T-helper 17 cell (primary cell): ENCODE measurements at places on chromosomes 4 and X.

GRCh38 chr4:146275370-146275769, 61.0 kb downstream of the REELD1 start:
- no peak for DNase-seq

DNA sequence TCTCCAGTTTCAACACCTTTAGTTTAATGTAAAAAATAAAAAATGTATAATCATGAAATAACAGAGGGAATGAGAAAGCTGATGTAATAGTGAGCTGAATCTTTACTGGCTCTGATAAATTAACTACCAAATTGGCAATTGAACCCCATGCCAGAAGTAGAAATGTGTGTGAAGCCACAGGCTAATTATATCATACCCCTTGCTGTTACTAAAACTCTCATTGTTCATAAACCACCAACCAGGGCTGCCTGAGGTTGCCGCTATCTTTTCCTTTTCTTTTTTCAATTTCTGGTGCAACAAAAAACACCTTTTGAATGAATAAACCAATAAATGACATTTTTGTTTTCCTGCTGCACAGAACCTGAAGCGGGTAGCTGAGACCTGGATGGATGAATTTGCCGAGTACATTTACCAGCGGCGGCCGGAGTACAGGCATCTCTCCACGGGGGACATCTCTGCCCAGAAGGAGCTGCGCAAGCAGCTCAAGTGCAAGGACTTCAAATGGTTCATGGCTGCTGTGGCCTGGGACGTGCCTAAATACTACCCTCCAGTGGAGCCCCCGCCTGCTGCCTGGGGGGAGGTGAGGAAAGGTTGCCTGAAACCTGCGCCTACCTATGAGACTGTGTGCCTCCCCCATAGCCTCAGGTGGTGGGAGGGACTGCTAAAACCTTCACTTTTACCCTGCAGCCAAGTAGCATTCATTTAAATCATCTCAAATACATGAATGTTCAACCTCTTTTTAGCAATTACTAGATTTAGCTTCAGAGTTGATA, 216.7 kb upstream of the GALNT7 start:
- DNase-seq, result no peak

- DNase-seq, result no peak
These were observed 57.0 kb upstream of the SLC25A4 start for GRCh38 chr4:185086053-185086452.

- DNase-seq, result no peak
These were observed 10.1 kb downstream of the TKTL1 start for GRCh38 chrX:154305541-154306205.

DNA sequence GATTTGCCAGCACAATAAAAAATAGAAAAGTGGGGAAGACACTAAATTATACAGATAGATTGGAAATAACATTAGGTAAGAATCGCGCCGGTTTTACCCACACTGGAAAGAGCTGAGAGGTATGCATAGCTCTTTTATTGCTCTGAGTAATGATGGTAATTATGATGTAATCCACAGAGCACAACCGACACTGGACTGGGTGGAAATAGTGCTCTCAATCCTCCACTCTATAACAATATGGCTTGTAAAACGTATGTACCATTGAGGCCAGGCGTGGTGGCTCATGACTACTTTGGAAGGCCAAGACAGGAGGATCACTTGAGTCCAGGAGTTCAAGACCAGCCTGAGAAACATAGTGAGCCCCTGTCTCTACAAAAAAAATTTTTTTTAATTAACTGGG, 104.3 kb upstream of the RAPGEF2 start:
- DNase-seq, result no peak

DNA sequence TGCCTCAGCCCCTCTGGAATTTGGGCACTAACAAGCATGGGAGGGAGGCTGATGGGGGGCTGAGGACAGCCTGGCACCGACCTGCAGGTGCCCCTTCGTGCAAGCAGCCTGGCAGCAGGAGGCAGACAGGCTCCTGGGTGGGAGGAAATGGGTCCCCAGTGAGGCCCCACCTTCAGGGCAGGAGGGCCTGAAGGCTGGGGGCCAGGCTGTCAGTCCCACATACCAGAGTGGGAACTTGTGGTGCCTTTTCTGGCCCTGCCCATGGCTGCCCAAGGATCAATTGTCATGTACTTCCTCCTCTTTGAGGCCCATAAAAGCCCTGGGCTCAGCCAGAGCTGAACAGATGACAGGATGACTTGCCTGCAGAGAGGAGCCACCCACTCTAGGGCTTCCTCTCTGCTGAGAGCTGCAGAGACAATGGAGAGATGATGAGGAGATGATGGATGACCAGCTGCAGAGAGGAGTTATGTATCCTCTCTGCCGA, 141.0 kb downstream of the PDHA2 start:
- no peak for DNase-seq

DNA sequence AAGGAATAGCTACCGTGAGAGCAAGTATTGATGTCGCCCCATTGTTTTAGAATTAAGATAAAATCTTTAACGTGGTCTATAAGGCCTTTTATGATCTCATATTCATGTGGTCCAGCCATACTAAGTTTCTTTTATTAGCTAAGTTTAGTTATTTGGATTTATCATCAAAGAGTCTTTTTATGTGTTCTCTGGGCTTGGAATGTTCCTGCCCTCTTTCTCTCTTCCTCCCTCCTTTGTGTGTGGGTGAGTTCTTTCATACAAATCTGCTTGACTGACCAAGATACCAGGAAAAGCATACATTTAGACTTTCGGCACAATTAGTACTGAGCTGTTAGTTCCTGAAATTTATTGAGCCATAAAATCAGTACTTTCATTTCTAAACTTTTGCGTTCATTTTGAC, 11.3 kb downstream of the TDO2 start:
- DNase-seq, result no peak

DNA sequence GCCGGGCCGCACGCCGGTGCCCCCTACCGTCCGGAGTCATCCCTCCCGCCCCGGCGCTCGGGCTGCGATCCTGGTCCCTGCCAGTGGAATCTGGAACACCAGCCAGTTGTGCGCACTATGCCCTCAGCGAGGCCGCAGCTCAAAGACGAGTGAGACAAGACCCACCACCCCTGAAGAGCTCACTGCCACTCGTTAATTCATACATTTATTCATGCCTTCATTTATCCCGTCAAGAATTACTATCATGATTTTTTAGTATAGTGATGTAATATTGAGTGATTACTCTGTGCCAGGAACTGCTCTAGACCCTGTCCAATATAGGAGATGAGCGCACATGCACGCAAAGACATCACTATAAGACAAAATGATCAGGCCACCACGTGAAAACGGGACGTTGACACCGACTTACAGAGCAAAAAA, 247 bp upstream of the PPA2 start:
- no peak for DNase-seq

GRCh38 chr4:173074501-173074946, 94.1 kb upstream of the GALNT7 start:
- DNase-seq, result no peak

- no peak for DNase-seq
These were observed 228.5 kb downstream of the AFF2 start for GRCh38 chrX:148728901-148729300.

DNA sequence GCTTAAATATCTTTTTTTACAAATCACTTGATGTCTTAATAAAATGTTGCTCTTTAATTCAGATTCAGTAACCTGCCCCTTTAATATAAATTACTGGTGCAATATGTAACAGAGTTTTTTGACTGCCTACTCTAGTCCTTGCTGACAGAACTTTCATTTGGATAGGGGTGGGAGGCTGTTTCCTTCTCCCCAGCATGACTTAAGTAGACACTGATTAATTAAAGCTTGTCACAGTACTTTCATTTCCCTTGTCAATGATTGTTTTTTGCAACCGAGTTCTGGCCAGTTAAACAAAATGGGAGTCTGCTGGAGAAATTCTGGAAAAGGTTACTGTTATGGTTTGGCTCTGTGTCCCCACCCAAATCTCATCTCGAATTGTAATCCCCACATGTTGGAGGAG, 37.3 kb upstream of the BBS12 start:
- no peak for DNase-seq

- DNase-seq, result no peak
These were observed 132.2 kb upstream of the NDP start for GRCh38 chrX:44105228-44105913.

- DNase-seq, result no peak
These were observed 247.8 kb upstream of the DKK2 start for GRCh38 chr4:107283587-107284559.

GRCh38 chrX:68708503-68709290, 61.2 kb downstream of the STARD8 start:
- DNase-seq, result no peak
